ENCODE measurements at places on chromosomes 2 and 18.

DNA sequence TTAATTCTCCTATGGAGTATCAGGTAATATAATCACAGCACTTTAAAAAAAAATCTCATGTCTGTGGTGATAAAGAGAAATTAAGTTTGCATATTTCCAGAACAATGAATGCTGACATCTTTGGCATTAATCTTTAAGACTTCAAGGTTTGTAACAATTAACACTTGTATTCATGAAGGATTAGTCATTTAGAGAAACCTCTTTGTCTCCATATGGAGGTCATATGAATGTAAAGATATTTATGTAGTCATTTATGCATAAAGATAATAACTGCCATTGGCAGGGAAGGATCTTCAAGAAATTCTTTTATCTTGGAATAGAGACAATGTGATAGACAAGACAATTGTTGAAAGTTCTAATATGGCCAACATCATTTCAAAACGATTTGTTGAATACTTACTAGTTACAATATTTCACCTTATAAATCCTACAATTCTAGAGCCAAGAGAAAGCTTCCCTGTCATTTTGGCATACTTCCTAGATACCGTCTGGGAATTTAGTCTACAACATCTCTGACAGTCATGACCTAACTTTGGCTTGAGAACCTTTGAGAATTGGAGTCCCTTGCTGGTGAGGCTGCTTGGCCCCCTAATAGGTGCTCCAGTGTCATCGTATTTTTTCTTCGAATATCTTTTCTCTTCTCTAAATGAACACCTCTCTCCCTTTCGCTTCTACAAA is 33.6 kb downstream of the RASGRP3 start:
- no peak for DNase-seq

DNA sequence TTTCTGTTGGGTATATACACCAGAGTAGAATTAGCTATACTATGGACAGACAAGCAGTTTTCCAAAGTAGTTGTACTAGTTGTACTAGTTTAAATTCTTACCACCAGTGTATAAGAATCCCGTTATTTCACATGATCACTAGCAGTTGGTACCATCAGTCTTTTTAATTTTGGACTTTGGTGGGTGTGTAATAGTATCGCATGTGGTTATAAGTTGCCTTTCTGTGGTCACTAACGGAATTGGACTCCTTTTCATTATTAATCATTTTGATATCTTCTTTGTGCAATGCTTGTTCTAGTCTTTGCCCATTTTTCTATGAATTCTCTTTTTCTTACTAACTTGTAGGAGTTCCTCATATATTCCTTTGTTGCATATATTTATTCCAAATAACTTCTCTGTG is 89.8 kb downstream of the ASXL2 start:
- DNase-seq = no peak

GRCh38 chr2:158047156-158047611 is 54.5 kb upstream of the UPP2 start:
- no peak for DNase-seq

GRCh38 chr2:7825591-7826312 is 856.1 kb upstream of the ID2 start:
- peak; percentile 96 for DNase-seq
